ENCODE measurements at places on chromosomes 11 and 22. TPM values are rescaled to one million over a fixed set of nuclear protein-coding genes. Genes with fewer than 3 reads are reported as not detected.

The TMEM45B gene
- total RNA-seq, result 7.3 TPM

The FOSL1 gene
- total RNA-seq, result 17.0 TPM

The C11orf97 gene
- total RNA-seq, result not detected

The C22orf31 gene
- 0.73 TPM for total RNA-seq

The HTR3B gene
- total RNA-seq, result not detected

The OR5L2 gene
- not detected for total RNA-seq

DNA sequence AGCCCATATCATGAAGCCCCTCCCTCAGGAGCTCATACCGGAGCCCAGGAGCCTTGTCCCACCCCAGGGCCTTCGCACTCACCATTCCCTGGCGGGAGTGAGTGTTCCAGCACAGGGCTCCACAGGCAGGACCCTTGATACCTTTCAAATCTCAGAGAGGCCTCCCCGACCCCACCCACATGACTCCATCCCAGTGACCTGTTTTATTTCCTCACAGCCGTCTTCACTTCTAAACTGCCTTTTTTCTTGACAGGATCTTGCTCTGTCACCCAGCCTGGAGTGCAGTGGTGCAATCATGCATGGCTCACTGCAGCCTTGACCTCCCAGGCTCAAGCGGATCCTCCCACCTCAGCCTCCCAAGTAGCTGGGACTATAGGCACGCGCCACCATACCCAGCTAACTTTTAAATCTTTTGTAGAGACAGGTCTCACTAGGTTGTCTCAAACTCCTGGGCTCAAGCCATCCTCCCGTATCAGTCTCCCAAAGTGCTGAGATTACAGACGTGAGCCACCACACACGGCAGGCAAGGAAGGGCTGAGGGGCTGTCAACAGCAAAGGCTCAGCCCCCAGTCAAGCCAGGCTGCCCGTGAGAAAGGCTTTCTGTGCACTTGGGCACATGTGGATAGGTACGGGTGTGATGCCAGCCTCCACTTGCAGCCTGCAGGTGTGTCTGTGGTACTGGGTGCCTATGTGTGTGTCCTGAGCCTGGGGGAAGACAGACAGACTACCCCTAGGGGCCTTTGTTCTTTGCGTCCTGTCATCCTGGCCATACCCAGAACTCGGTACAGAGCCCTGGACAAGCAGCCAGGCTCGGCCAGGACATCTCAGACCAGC, 9.3 kb downstream of the RPL3 start:
- no peaks in the 10 kb centered on the region for H3K36me3 ChIP-seq
- H3K4me1 ChIP-seq, result no peaks in the 10 kb centered on the region

DNA sequence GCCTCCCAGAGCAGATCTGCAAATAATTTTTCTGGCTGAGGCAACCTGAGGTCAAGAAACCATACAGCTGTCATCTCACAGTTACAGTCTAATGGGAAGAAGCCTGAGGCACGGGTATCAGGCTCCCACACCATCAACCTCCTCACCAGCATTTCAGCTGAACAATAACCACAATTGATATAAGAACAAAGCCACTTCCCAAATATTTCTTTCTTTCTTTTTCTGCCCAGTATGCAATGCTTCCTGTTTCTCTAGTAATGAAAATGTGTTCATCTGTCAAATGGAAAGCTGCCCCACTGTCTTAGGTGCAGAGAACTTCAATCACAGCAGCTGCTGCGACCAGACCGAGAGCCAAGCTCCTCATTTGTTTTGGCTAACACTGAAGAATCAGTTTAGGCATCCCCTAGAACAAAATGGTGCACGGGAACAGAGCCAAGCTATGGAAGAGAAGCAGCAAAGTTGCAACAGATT, 108.4 kb downstream of the BLID start:
- H3K4me1 ChIP-seq, result no peaks in the 10 kb centered on the region
- DNase-seq, result no peak
- no peaks in the 10 kb centered on the region for H3K27me3 ChIP-seq
- no peak overlapping the region for H3K4me3 ChIP-seq

GRCh38 chr11:40514124-40514523, 945.3 kb downstream of the LRRC4C start:
- DNase-seq, result no peak
- no peak overlapping the region for H3K27ac ChIP-seq
- no peaks in the 10 kb centered on the region for H3K4me1 ChIP-seq
- H3K27me3 ChIP-seq, result no peaks in the 10 kb centered on the region

DNA sequence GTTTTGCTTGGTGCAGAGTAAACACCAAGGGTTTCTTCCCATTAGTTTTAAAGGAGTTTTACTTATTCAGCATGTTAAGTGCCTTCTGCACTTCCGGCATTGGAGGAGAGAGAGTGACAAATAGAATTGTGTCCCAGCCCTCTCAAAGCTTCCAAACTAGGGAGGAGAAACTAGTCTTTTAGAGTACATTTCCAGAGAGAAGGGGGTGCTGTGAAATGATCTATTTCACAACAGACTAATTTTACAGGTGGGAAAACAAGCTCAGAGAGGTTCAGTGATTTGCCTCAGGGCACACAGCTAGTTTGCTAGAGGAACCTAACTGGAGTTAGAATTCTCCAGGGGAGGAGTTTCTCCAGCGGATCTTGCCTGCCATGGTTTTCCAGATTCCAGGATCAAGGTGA, 12.6 kb downstream of the MPST start:
- H3K27ac ChIP-seq, result no peak overlapping the region
- DNase-seq, result no peak
- no peaks in the 10 kb centered on the region for H3K36me3 ChIP-seq
- H3K4me3 ChIP-seq, result no peak overlapping the region
- H3K4me1 ChIP-seq, result no peaks in the 10 kb centered on the region

DNA sequence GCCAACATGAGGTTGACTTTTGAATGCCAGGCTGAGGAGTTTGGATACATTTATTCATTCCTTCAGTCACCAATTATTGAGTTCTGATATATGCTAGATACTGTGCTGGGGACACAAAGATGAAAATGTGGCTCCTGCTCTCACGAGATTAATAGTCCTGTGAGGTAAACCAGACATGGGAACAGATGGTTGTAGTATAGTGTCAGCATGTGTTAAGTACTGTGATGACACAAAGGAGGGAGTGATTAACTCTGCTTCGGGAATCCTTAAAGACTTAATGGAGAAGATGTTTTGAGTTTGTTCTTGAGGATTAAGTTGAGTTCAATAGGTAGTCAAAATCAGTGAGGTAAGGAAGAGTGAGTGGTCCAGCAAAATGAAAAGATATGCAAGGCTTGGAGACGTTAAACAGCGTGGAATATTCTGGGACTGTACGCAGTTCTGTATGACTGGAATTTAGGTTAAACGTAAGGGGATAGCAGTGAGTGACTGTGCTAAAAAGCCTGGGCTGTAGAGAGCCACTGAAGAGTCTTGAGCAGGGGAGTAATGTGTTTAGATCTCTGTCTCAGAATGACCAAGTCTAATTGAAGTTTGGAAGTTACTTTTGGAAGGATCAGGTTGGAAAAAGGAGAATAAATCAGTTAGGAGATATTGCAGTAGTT, 11.8 kb downstream of the RNF121 start:
- H3K27me3 ChIP-seq, result no peaks in the 10 kb centered on the region
- no peak for DNase-seq
- no peaks in the 10 kb centered on the region for H3K36me3 ChIP-seq

GRCh38 chr22:46725096-46725495, 13.0 kb downstream of the CERK start:
- no peaks in the 10 kb centered on the region for H3K36me3 ChIP-seq
- no peaks in the 10 kb centered on the region for H3K4me1 ChIP-seq
- H3K27me3 ChIP-seq, result no peaks in the 10 kb centered on the region
- H3K27ac ChIP-seq, result no peak overlapping the region

- no peaks in the 10 kb centered on the region for H3K4me1 ChIP-seq
- no peak for DNase-seq
- no peaks in the 10 kb centered on the region for H3K27me3 ChIP-seq
- no peaks in the 10 kb centered on the region for H3K36me3 ChIP-seq
Measured at GRCh38 chr11:27120211-27120610, 79.6 kb downstream of the BBOX1 start.

DNA sequence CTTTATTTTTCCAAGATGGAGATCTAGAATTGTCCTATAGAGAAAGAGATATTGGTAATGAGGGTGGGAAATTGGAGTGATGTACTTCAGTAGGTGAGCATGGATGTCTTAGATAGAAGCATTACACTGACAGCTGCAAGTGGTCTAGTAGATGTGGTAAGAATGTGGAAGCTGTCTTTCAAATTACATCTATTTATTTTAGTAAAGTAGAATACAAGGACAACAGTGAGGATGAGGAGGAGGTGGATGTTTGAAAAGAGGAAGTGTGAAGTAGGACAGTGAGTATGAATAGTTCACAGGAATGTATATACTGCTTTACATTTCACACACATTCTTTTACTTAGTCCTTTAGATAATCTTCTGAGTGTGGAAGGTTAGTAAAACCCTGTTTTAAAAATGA, 64.2 kb downstream of the HIPK3 start:
- no peaks in the 10 kb centered on the region for H3K27me3 ChIP-seq
- H3K4me3 ChIP-seq, result no peak overlapping the region
- DNase-seq, result no peak
- H3K36me3 ChIP-seq, result no peaks in the 10 kb centered on the region
- H3K4me1 ChIP-seq, result no peaks in the 10 kb centered on the region
- no peak overlapping the region for H3K27ac ChIP-seq

GRCh38 chr11:117535201-117535849, 207.7 kb downstream of the CEP164 start:
- H3K4me3 ChIP-seq, result peak overlapping the region; percentile 23
- H3K36me3 ChIP-seq, result no peaks in the 10 kb centered on the region
- no peaks in the 10 kb centered on the region for H3K27me3 ChIP-seq
- peak; percentile 44 for DNase-seq

GRCh38 chr11:112477581-112478317, 217.1 kb upstream of the PLET1 start:
- no peak overlapping the region for H3K4me3 ChIP-seq
- DNase-seq, result no peak
- H3K36me3 ChIP-seq, result no peaks in the 10 kb centered on the region
- no peak overlapping the region for H3K27ac ChIP-seq

GRCh38 chr22:50622723-50623327, 5.1 kb downstream of the ARSA start:
- H3K27me3 ChIP-seq, result no peaks in the 10 kb centered on the region
- DNase-seq, result peak; percentile 84
- H3K4me3 ChIP-seq, result peak overlapping the region; percentile 51
- H3K36me3 ChIP-seq, result no peaks in the 10 kb centered on the region

DNA sequence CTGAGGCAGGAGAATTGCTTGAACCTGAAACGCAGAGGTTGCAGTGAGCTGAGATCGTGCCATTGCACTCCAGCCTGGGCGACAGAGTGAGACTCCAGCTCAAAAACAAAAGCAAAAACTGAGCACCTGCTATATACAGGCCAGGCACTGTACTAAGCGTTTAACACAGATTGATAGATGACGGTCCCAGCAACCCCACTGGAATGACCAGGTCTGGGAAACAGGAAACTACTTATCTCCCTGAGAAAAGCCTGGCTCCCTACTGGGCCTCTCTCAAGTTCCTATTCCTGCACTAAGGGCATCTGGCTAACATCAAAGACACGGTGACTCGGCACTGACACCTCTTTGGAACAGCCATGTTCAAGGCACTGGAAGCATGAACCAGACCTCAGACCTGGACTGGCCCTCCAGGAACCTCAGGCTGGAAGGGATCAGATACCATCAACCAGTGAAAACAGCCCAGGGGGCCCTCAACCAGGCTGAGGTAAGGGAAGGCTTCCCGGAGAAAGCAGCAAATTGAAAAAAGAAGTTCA, 16.6 kb downstream of the ARAP1 start:
- no peaks in the 10 kb centered on the region for H3K36me3 ChIP-seq
- H3K4me3 ChIP-seq, result no peak overlapping the region
- no peaks in the 10 kb centered on the region for H3K27me3 ChIP-seq

GRCh38 chr11:11514246-11514645, 107.6 kb downstream of the GALNT18 start:
- H3K27ac ChIP-seq, result no peak overlapping the region
- H3K36me3 ChIP-seq, result no peaks in the 10 kb centered on the region
- H3K27me3 ChIP-seq, result no peaks in the 10 kb centered on the region
- DNase-seq, result no peak

DNA sequence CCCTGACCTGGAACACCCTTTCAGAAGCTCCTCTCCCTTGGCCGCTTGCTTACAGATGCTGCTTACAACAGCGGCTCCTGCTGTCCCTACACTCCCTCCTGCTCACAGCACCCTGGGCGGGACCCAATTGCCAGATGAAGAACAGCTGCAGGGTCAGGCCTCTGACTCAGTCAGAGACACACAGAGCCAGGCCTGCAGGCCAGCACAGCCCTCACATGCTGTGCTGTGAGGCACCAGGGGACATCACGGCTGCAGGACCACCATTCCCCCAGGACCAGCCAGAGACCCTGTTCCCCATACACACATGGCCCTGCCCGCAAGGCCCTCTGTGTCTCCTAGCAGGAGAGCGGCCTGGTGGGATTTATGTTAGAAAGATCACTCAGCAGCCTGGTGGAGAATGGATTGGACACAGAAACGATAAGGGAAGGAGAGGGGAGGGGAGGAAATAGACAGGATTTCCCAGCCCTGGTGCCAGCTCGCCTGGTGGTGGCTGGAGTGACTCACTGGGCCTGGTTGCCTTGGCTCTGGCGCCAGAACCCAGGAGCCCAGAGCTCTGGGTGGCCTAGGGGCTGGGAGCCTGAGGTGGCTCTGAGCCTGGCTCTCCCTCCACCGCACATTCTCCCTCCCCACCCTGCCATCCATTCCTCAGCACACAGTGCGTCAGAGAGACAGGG, 6.7 kb downstream of the CAPN5 start:
- H3K27ac ChIP-seq, result peak overlapping the region; percentile 80
- H3K27me3 ChIP-seq, result no peaks in the 10 kb centered on the region
- H3K4me1 ChIP-seq, result peaks cover 5% of the 10 kb centered on the region
- peak; percentile 65 for DNase-seq
- H3K36me3 ChIP-seq, result no peaks in the 10 kb centered on the region

DNA sequence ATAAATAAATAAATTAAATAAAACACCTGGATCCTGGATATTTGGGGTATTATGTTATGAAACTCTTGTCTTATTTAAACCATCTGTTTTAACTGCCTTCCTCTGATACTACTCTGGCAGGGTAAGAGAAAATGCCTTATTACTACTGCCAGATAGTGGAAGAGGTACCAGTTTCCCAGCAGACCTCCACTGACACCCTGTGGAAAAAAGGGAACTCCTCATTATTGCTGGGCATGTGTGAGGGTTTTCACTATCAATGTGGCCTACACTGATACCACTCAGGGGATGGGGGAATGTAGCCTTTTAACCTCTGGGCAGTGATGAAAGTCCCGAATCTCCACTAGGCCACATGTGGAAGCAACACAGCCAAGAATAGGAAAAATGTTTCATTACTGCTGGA, 121.0 kb downstream of the LUZP2 start:
- no peak for DNase-seq
- no peaks in the 10 kb centered on the region for H3K4me1 ChIP-seq
- H3K27me3 ChIP-seq, result no peaks in the 10 kb centered on the region
- H3K36me3 ChIP-seq, result no peaks in the 10 kb centered on the region

DNA sequence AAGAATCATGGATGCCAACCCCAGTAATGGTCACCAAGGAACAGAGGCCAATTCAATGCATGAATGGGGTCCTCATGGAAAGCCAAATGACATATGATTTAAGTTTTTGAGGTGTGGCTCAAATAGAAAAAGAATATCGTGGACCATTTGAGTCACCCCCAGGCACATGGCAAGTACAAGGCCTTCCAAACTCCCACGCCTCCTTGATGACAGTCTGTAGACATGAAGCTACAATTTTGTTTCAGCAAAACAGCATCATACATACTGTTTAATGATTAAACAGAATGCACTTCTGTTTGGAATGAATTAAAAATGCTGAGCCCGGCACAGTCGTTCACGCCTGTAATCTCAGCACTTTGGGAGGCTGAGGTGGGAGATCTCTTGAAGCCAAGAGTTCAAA, 7.4 kb downstream of the FADD start:
- H3K4me3 ChIP-seq, result no peak overlapping the region
- no peak for DNase-seq
- H3K27me3 ChIP-seq, result no peaks in the 10 kb centered on the region
- H3K27ac ChIP-seq, result no peak overlapping the region
- no peaks in the 10 kb centered on the region for H3K4me1 ChIP-seq

Measured in breast epithelium (tissue), 4 donors.